ENCODE measurements at places on chromosomes 7 and 10.

DNA sequence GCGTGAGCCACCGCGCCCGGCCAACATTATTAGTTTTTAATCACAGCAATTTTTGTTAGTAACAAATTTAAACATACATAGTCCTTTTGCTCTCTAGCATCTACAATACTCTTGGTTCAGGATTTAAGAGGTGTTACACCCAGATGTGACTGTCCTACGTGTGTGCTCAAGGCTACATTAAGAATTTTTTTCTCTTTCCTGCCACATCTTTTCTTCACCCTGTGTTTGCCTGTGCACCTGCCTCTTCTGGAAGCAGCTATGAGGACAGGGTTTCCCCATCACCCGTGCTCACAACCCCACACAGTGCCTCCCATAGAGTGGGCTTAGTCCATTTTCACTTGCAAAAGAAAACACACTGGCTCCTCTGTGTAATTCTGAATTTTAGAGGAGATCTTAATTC, 186.7 kb upstream of the KLF6 start:
- no peak for DNase-seq

- no peak for DNase-seq
These were observed 253.5 kb upstream of the TEX47 start for GRCh38 chr7:89049043-89049442.

DNA sequence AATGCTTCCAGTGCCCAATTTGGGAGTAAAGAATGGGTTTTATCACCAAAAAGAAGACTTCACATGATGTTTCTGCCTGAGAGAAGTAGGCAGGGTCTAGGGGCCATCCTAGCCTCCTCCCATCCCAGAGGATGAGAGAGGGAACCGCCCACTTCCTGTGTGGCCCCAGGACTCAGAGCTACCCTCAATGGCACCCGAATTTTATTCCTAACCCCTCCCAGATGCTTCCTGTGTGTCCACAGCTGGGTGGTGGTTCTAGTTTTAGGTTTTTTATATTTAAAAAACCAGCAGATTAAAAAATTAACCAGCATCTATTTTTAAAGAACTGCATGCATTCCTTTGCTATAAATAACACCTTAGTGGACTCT, 583.5 kb downstream of the PTPRN2 start:
- no peak for DNase-seq

DNA sequence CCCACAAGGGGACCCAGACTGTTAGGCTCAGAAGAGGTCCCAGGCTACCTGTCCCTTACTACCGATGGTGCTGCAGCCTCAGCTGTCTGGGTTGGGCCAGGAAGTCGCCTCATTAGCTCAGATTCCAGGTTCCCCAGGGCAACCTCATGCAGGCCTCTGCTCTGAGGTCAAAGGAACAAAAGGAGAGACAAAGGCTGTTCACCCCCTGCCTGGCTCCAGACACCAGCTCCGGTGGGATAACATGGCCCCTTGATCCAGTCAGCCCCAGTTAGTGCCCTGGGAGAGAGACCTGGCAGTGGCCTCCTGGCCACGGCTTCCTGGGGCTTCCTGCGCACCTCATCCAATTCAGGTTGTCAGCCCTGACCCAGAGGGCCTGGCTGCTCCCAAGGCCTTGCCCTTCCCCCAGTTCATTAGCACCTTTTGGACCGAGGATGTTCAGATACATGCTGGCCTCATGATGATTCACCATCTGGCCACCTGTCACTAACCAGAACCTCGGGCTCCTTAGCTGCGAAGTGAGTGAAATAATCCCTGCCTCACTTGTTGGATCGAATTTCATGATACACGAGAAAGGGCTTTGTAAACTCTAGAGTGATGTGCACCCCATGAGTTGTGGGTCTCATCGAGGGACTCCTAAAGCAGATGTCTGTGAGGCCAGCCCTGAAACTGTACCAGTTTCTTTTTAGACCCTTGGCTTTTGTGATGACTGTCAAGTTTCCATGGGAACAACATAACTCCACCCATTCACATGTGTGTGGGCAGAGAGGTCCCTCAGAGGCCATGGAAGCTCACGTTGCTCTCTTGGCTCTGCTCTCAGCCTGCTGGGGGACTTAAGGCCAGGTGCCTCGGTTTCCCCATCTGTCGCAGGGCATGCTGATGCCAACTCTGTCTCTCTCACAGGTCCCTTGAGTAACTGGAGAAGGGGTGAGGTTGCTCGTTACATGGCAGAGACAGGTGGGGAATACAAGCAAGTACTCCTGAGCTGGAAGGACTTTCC, 79.5 kb upstream of the PCBD1 start:
- no peak for DNase-seq

GRCh38 chr7:30596014-30596641, 1.4 kb downstream of the GARS1 start:
- DNase-seq, result peak; percentile 14

DNA sequence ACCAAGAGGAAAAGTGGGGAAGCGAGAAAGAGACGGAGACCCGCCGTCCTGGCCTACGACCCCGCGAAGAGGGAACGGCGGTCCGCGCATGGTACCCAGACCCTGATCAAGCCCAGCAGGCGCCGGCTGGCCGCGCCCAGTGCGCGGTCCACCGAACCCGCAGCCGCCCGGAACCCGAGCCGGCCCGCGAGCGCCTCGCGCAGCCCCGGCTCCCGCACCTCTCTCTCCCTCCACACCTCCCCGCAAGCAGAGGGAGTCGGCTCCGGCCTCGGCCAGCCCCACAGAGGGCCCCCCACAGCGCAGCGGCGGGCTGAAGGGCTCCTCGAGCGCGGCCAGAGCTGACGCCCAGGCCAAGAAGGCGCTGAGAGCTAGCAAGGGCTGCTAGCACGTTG, 164.7 kb downstream of the AGMO start:
- DNase-seq, result no peak

DNA sequence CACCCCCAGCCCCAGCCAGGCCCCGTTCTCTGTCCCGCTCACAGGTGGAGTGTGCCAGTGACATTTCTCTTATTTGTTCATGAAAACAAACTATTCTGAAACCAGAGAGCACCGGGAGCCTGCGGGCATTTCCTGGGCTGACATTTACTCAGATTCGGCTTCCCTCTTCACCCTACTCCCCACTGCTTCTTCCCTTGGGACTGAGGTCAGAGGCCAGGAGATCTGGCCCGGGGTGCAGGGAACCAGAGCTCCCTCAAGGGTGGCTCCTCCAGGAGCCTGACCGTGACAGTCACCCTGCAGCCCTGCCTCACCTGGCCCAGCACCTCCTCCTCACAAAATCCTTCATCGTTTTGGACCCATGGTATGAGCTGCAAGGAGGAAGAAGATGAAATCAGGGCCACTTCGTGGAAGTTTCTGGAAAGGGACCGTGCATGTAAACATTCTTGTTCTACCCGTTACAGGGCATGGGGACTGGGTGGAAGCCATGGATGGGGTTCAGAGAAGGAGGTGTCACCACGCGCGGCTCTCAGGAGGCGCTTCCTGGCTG, 12.2 kb downstream of the BHLHA15 start:
- DNase-seq, result no peak

DNA sequence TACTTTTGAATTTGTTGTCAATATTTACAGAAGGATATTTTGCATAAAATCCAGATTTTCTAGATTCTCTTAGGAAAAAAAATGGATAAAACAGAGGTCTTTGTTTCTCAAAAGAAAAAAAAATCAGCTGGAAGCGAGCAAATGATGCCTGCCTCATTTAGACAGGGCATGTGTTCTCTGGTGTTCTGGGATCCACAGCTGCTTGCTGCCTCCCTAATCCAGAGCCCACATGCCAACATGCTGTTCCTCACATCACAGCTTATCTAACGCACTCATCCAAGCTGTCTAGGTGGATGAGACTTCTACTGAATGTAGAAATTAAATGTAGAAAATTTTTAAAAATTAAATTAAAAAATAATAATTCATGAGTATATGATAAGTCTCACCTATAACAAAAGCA, 630.1 kb downstream of the SORCS1 start:
- no peak for DNase-seq

DNA sequence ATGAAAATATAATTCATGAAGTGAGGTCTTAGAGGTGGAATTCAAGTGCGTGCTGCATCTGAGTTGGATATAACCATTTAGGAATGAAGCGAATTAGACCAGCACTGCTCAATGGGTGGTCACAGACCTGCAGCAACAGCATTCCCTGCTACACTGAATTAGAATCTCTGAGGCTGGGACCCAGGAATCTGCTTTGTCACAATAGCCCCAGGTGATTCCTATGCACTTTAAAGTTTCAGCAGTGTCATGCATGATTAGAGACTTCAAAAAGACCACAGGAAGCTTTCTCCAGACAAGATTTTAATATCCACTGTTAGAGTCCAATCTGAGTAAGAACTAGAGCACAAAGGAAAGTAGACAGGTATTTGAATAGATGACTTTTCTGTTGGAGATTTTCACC, 352.8 kb upstream of the VSTM2A start:
- no peak for DNase-seq

- DNase-seq, result no peak
These were observed 16.5 kb downstream of the GATA3 start for GRCh38 chr10:8071006-8071405.

- no peak for DNase-seq
These were observed 119.0 kb upstream of the LANCL2 start for GRCh38 chr7:55246171-55246570.

- DNase-seq, result peak; percentile 27
These were observed 55.9 kb downstream of the PWWP2B start for GRCh38 chr10:132452651-132453469.

DNA sequence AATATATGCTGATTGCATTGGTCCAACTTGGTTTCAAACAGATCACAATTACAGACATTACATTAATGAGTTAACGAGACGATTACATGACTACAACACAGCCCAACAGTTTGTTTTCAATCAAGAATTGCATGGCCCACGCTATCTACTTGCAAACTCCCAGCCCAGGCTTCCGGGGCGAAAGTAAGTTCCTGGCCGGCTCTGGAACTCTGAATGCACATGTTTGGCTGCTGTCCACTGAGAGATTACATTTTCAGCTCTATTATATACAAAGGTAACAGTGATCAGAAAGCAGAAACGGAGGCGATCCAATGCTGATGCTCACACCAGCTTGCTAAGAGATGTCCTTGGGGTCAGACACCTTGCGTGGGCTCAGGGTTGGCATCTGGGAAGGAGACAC, 206.3 kb downstream of the FANK1 start:
- DNase-seq, result no peak

DNA sequence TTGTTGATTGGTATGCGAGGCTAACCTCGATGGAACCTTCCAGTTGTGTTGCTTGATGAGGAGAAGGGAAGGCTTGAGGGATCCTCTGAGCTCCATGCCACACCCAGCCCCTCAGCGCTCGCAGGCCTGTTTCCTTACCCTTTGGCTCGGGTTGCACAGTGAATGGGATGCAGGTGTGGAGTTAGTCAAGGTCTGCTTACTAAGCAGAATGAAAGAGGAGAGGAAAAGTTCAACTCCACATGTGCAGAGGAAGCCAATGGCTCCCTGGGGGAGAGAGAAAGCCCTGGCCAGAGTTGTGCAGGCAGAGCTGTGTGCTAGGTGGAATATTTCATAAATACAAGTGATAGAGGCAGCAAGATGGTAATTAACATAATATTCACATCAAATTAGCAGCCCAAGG, 85.5 kb downstream of the JCAD start:
- no peak for DNase-seq

DNA sequence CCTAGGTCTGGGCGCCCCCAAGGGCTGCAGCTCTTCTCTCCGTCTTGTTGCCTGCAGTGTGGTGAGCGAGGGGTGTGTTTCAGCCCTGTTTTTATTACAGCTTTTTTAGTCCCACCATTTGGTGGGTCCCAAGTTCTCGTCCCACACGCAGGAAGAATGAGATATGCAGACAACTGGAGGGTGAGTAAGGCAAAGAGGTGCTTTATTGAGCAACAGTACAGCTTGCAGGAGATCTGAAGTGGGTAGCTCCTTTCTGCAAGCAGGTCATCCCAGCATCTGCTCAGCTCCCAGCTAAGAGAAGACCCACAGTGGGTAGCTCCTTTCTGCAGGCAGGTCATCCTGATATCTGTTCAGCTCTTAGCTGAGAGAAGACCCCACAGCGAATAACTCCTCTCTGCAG, 28.2 kb downstream of the C10orf67 start:
- no peak for DNase-seq

- no peak for DNase-seq
These were observed 93.8 kb downstream of the GAD2 start for GRCh38 chr10:26310361-26310760.

DNA sequence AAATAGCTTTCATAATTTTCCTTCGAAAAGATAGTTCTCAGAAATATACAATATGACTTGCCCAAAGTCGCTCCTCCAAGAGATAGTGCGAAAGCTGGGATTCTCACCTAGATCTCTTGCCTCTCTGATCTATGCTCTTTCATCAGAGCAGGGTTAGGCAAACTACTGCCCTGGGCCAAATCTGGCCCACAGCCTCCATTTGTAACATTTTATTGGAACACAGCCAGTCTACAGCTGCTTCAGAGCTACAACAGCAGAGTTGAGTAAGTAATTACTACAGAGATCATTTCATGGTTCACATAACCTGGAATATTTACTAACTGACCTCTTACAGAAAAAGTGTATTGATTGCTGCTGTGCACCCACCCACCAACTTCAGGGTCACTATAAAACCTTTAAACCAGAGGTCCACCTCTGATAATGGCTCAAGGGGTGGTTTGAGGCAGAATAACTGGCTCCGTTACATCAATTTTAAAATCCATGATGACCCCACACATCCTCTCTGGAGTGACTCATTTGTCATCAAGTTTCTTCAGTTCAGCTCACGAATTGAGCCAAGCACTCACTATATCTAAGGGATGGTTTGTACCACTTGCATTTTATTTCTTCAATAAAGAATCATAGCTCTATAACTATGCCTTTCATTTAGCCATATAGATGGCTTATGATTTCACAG, 1019.0 kb downstream of the XPNPEP1 start:
- DNase-seq, result peak; percentile 1

- no peak for DNase-seq
These were observed 2.4 kb upstream of the WIPI2 start for GRCh38 chr7:5187605-5188004.

DNA sequence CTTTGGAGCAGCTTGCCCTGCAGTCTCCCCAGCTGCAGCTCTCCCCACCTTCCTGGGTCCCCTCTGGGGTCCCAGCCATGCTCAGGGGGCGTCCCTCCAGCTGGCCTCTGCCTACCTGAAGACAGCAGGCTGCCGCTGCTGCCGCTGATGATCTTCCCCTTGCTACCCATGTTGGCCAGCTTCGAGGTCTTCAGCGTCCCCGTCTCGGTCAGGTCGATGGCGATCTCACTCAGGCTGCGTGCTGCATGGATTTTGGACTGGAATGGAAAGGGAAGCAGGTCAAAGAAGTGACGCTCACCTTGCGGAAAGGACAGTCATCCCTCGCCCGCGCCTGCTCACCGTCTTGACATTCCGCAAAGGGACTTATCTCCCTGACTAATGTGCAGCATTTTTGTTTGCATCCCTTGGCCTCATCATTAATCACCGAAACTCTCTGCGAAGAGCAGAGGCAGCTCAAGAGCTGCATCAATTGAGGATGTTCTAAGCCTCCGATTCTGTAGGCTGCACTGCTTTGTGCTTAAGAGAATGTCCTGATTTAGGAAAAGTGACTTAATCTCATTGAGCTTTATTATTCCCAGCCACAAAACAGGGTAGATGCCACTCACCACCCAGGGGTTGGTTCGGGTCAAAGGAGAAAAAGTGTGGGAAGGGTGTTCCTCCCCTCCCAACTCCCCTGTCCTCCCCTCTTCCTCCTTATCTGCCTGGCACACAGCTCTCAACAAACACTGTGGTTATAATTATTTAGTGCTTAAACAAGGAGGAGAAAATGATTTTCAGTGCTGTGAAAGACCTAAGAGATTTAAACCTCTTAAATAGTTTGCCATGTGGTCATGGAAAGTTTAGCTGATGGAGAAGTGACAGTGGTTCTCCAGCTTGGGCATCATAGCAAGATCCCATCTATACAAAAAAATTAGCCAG, 107.3 kb downstream of the PRPF18 start:
- no peak for DNase-seq

GRCh38 chr7:20577441-20578071, 37.9 kb upstream of the ABCB5 start:
- no peak for DNase-seq
